ENCODE measurements at places on chromosomes 11 and 22.

GRCh38 chr11:133601641-133602040 is 69.3 kb upstream of the OPCML start:
- DNase-seq: no peak

DNA sequence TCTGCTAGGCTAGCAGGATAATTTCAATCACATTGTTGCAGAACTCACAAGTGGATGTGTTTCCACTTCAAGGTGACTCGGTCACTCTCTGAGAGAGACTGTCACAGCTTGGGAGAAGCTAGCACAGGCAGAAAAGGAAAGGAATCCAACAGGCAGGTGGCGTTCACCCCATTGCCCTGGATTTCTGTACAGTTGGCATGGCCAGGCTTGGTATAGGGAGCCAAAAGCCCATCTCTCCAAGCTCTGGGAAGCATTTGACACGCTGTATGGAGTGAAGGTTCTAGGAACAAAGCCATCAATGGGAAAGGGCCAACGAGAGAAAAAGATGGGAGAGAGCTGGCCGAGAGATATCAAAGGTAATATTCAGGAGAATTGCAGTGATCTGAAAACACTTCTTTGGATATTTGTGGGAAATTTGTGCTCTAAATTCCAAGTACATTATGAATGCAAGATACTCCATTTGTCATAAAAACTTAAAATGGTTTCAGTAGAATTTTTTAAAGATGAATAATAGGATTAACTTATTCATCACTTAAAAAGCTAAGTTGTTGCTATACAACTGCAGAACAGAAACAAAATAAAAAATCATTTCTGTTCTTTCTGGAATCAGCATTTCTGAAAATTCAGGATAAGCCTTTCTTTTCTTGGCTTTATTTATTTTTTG is 223.5 kb upstream of the NTM start:
- no peak for DNase-seq

- no peak for DNase-seq
These were observed 54.0 kb upstream of the PITPNB start for GRCh38 chr22:27972732-27973698.

GRCh38 chr11:70680781-70681281 is 282.5 kb downstream of the CTTN start:
- DNase-seq: no peak

- DNase-seq: no peak
These were observed 56.4 kb upstream of the RTL6 start for GRCh38 chr22:44554411-44554810.

DNA sequence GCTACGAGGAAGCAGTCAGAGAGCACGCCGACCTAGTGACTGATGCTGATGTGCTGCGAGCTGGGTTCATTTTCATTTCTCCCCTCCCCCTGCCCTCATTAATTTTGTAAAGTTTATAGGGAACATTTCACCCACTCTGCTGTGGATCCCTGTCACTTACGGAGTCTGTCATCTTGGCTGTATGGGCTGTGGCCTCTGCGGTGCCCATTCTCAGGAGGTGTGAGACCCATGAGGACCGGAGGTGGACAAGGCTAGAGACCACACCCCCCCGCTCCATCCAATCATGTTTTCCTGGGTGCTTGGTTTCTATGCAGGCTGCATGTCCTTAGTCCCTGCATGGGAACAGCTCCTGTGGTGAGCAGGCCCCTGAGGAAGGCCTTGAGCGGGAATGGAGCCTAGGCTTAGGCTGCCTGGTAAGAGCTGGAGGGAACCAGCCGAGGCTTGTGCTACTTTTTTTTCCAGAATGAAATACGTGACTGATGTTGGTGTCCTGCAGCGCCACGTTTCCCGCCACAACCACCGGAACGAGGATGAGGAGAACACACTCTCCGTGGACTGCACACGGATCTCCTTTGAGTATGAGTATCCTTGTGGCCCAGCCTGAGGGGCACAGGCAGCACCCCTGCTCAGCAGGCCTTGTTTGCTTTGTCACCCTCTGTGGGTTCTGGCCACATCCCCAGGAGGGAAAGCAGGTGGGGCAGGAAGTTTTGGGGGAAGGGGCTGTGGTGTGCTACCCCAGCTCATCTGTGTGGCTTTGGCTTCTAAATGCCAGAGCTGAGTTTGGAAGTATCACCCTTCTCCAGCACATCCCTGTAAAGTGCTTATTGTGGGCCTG is 19.1 kb downstream of the CLDN5 start:
- no peak for DNase-seq

- DNase-seq: no peak
These were observed 25.2 kb downstream of the ALKBH3 start for GRCh38 chr11:43905813-43906241.

GRCh38 chr11:78742430-78742829 is 167.8 kb upstream of the NARS2 start:
- DNase-seq: peak; percentile 98

DNA sequence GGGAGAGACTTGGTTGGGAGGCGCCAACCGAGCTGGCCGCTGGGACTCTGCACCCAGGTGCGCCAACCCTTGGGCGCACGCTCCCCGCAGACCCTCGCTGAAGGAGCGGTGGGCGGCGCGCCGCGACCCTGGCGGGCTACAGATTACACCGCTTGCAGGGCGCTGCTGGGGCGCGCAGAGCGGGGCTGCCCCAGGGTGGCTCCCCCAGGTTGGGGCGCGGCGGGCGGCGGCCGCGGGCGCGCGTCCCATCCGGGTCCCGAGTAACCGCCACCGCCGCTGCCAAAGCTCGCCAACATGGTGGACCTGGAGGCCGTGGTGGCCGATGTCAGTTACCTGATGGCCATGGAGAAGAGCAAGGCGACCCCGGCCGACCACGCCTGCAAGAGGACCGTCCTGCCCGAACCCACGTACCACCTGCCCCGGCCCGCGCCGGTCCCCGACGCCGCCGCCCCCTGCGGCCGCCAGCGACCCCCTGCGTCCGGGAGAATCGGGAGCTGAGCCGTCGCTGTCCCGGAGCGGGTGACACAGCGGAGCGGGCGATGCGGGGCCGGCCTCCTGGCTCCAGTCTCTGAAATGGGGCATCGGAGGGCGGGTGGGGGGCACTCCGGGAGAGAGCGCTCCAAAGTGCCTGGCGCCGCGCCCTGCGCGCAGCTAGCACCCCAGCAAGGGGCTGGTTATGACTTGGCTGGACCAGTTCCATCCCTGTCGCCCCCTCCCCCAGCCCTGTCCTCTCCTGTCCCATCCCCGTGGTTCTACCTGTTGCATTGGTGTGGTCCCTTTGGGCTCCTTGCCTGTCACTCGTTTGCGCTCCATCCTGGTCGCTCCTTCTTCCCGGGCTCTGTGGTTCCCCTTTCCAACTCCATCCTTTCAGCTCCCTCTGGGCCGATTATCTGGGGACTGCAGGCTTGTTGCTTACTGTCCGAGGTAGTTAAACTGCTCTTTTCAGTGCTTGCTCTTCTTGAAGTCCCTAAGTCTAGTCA is 143.3 kb upstream of the GRK3 start:
- DNase-seq: peak; percentile 54

GRCh38 chr11:75786101-75786736 is 17.6 kb downstream of the DGAT2 start:
- DNase-seq: no peak

GRCh38 chr11:78414321-78415051 is 3.1 kb downstream of the GAB2 start:
- no peak for DNase-seq

GRCh38 chr11:23688835-23689234 is 808.0 kb upstream of the LUZP2 start:
- no peak for DNase-seq

DNA sequence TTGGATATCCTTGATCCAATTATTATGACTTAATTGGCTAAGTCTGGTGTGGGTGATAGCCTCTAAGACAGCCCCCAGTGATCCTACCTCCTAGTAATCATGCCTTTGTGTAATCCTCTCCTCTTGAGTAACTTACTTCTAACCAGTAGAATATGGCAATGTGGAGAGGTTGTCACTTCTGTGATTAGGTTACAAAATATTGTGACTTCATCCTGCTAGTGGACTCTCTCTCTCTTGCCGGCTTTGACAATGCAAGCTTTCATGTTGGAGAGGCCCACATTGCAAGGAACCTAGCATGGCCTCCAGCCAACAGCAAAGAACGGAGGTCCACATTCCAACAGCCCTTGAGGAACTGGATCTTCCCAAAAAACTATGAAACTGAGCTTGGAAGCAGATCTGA is 19.5 kb downstream of the YPEL4 start:
- DNase-seq: no peak

GRCh38 chr22:38713921-38714320 is 8.2 kb downstream of the GTPBP1 start:
- DNase-seq: no peak

GRCh38 chr11:17936790-17937189 is 76.1 kb downstream of the SERGEF start:
- no peak for DNase-seq

GRCh38 chr11:5837695-5838094 is 4.0 kb downstream of the OR52E6 start:
- DNase-seq: no peak

- DNase-seq: no peak
These were observed 2.9 kb downstream of the OR51V1 start for GRCh38 chr11:5197536-5197935.

GRCh38 chr11:36586543-36586942 is 7.8 kb upstream of the IFTAP start:
- DNase-seq: no peak

DNA sequence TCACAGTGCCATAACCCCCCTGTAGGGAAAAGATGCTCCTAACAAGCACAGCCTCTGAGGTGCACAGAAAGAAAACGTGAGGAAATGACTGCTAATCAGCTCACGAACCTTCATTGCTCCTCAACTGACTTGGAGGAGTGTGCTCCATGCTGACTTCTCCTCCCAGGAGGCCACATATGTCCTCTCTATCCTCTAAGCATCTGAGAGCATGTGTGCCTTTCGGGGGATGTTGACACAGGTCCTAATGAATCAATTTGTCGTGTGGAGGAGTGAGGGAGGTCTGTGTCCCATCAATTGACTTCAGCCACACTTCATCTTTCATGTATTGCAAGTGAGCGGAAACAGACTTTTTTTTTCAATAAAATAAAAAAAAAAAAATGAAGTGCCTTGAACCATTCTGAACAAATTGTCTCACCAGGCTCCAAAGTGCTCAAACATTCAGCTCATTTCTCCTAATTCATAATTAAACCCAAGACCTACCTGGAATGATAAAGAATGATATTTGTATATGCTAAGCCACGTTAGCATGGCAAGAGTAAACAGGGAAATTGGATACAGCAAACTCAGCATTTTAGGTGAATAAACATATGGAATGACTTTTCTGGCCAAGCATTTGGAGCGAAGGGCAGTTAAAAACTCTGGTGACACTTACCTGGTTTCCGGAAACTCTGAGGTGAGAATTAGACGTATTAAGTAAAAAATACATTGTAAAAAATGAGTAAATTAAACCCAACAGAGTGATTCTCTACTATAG is 317.6 kb upstream of the FAT3 start:
- no peak for DNase-seq

DNA sequence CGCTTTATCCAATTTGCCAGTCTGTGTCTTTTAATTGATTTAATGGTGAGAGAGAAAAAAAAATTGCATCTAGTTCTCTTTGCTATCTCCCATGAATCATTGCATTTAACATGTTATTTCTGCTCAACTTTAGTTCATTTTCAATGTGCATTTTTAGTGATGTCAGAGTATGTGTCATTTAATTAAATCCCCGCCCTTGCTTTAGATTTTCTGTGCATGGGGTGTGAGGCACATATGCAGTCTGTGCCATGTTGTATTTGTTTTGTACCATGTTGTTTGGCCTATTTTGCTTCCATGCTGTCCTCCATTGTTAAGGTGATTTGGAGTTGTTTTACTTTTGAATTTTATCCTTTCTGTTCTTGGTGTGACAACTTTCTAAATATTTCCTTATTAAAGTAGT is 8.3 kb upstream of the NCR3LG1 start:
- DNase-seq: no peak

DNA sequence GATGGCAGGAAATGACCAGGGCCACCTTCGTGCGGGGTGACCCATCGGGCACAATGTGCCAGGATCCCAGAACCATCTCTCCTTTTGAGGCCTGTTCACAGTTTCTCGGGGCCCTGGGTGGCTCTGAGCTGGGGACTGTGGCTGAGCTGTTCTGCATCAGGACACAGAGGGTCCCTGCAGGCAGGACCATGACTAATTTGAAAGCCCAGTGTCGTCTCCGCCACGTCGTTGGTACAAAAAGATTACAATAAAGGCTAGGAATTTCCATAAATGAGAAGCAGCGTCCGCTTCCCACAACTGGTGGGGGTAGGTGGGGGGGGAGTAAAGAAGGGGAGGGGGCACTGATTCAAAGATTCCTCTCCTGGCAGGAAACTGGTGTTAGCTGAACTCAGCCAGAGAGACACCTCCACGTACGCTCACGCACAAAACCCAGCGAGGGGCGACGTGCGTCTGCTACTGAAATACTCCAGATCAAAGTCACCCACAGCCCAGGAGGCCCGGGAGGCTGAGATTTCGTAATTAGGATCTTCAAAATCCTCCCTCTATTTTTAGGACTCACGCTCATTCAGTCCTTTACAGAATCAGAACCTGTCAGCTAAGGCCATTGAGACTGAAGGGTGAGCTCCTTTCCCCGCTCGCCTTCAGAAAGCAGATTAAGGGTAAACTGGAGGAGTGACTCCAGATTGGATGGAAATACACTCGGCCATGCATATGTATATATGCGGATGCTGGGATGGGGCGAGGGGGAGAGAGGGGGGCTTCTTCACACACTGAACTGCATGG is 11.0 kb downstream of the MN1 start:
- no peak for DNase-seq

GRCh38 chr22:42972649-42973535 is 42.1 kb downstream of the PACSIN2 start:
- no peak for DNase-seq

DNA sequence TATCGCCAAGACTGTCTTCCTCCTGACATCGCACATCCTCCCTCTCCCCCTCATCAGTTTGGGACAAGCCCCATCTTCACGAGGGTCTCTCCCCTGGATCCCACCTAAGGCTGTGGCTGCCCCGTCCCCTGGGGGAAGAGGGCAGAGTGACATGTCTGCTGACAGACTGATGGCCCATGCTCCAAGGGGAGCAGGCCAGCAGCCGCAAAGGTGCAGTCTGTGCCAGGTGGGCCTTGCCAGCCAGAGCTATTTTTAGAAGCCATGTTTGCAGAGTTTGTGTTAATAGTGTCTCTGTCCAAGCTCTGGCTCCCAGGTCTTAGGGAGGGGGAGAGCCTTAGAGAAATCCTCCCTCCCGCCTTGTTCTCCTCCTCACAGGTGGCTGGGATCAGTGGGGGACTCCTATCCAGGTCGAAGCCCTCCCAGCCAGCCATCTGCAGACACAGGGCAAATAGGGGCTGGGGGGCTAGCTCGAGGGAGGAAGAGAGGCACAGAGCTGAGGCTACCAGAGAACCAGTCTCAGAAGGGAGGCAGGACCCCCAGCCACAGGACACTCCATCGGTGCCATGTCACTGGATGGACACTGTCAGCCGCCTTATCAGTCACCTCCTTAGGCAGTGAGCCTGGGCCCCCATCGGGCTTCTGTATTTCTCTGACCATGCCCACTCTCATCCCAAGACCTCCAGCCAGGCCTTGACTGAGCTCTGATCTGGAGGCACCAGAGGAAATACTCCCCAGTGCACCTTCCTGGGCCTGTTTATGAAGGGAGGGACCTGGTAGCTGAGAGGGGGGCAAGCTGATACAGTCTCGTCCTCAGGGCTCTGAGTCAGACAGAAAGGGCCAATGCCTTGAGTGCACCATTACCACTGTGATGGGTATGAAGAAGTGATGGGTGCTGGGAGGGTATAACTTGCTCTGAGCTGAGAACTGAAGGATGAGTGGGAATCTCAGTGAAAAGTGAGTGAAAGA is 49.3 kb downstream of the CHRDL2 start:
- DNase-seq: no peak

GRCh38 chr11:113475160-113475761 is at the start of gene DRD2:
DRD2 (minus strand) TSS chr11:113475398; CDS start chr11:113424651, 50,747 bp downstream.
- DNase-seq: no peak
